Fibroblast of lung (primary cell): ENCODE measurements at places on chromosomes 7 and 10. TPM values are rescaled to one million over a fixed set of nuclear protein-coding genes. Genes with fewer than 3 reads are reported as not detected.

GRCh38 chr7:134905375-134905774 lies 80.9 kb upstream of the AGBL3 start:
- DNase-seq: peak; percentile 95

The IFIT1B gene
- under 0.01 TPM in 1 of 2 replicates, not detected in the other for total RNA-seq

GRCh38 chr10:13973742-13974141 lies 357.0 kb downstream of the FRMD4A start:
- peak; percentile 52 for DNase-seq

GRCh38 chr10:14584661-14585060 lies 190.0 kb downstream of the FAM107B start:
- no peak for DNase-seq

DNA sequence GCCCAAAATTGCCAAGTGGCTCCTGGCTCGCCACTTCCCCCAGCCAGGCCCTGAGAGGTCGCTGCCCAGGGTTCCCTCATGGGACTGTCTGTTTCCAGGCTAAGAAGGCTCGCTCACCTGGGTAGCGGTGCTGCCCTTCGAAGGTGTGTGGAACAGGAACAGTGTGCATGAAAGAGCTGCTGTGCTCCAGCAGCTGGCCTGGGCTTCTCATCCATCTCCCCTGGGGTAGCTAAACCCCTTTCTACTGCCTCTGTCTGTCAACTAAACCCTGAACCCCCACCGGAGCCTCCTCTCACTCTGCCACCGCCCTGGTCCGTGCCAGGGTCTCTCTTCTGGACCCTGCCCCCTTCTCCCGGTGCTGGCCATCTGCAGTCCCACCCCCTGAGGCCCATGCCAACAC lies 152.9 kb downstream of the EBF3 start:
- no peak for DNase-seq

The MYL7 gene
- not detected in 2 replicates for total RNA-seq

- no peak for DNase-seq
Measured at GRCh38 chr10:3844491-3845025, 59.5 kb upstream of the KLF6 start.

GRCh38 chr7:16630654-16631053 lies 14.9 kb downstream of the ANKMY2 start:
- no peak for DNase-seq
